NB4 (cell line): ENCODE measurements at places on chromosomes 3 and 15.
A peak's percentile ranks its signal among the peaks of the same experiment; 100 is the strongest.

DNA sequence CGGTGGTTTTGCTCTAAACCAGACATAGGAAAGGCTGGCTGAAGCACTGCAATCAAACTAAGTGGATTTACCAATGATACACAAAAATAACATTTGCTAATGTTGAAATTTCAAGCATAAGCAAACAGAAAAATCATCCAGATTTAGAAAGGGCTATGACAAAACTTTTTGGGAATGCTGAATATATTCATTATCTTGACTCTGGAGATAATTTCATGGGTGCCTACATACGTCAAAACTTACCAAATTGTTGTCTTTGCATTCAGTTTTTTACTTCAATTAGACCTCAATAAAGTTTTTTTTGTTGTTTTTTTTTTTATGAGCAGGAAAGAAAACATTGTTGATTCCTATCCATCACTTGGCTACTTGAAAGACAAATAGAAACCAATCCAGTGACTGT lies 140.8 kb downstream of the NR2E3 start:
- DNase-seq, result no peak

GRCh38 chr3:38687321-38687720 lies 37.8 kb upstream of the SCN5A start:
- DNase-seq, result peak; percentile 14

GRCh38 chr3:168187233-168187632 lies 91.5 kb upstream of the GOLIM4 start:
- no peak for DNase-seq

DNA sequence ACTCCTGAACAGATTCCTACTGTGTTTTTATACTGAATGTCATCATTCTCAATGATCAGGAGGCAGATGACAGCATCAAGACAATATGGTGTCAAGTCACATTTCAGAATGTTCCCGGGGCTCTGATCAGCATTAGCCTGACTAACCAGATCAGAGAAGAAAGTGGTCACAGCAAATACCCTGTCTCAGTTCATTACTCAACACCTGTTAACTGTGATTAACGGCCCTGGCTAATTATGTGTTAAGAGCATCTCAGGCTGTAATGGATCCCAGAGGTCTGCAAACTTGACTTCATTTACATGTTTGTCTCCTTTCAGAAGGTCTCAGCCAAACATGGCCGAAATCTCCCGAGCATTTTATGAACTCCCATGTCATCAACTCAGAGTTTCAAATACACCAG lies 833.7 kb downstream of the FHIT start:
- no peak for DNase-seq

- no peak for DNase-seq
Measured at GRCh38 chr15:76204109-76204845, 107.0 kb downstream of the ETFA start.

GRCh38 chr3:85090495-85090894 lies 131.7 kb downstream of the CADM2 start:
- DNase-seq, result no peak

DNA sequence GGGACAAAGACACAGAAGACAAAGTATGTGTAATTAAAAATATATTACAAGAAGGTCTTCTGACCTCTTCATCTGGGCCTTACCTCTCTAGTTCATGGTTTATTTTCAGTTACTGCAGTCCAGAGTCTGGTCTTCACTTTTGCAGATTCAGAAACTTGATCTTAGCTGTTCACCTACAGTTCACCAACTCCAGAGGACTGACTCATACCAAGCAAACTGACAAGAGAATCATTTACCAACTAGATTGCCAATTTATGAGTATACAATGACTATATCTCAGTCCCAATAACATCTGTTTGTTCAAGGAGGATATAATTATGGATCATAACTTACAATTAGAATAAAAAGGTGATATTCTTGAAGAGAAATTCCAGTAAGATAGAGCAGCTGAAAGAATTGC lies 9.0 kb downstream of the P2RY1 start:
- no peak for DNase-seq

DNA sequence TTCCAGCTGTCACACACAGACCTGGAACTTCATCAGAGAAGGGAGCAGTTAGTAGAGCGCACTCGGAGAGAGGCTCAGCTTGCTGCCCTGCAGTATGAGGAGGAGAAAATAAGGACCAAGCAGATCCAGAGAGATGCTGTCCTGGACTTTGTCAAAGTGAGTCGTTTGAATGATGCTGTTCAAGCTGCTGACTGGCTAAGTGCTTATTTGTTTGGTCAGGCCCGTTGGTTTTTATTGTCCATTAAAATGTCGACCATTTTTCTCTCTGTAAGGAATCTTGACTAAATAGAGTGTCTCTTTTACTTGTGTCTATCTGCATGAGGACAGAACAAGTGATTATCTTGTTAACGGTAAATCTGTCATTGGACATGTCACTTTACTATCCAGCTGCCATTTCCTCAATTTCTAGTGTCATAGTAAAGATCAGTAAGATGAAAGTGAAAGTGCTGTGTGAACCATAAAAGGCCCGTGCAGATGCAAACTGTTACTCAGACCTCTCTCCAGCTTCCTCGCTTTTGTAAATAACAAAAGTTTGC lies 56.9 kb downstream of the LRCH3 start:
- peak; percentile 49 for DNase-seq

DNA sequence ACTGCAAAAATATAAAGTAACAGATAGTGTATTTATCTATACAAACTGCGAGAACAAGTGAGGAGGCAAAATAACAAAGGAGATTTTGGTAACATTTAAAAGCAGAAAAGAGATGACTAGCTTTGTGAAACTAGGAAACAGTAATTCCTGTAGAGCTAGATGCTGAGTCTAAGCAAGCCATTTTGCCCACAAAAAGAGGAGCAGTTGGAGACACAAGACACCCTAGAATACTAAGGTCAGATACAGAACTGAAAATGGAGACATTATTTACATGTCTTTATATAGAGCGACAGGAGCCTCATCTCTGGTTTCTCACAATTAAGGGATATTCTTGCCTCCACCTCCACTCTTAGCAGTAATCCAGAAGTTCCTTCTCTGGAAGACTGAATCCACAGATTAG lies 732.4 kb upstream of the GBE1 start:
- DNase-seq, result no peak

DNA sequence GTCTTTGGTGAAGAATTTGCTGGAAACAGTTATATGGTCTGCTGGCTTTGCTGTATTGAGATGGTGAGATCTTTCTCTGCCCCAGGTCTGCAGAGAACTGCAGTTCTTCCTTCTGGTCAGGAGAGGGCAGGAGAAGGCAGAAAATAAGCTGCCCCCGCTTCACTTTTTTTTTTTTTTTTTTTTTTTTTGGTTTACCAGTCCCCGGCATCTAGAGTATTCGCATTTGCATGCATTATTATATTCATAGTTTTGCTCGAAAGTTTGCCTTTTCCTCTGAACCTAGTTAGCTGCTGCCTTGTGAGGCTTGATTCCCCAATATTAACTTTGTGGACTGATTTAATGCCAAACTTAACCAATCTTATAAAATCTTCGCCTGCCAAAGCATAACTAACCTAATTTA lies 10.6 kb upstream of the PARL start:
- DNase-seq, result peak; percentile 57

- no peak for DNase-seq
Measured at GRCh38 chr15:96756146-96756545, 425.6 kb downstream of the NR2F2 start.

- DNase-seq, result no peak
Measured at GRCh38 chr3:111541911-111542483, at the start of gene CD96. Gene CD96 (plus strand): TSS chr3:111542197. CDS start chr3:111542249, 52 bp downstream.

GRCh38 chr15:37106490-37107001 lies 6.2 kb upstream of the MEIS2 start:
- DNase-seq, result peak; percentile 38

- peak; percentile 7 for DNase-seq
Measured at GRCh38 chr15:38042707-38043445, 108.4 kb downstream of the TMCO5A start.

- DNase-seq, result no peak
Measured at GRCh38 chr3:42527368-42527917, 25.0 kb downstream of the VIPR1 start.

DNA sequence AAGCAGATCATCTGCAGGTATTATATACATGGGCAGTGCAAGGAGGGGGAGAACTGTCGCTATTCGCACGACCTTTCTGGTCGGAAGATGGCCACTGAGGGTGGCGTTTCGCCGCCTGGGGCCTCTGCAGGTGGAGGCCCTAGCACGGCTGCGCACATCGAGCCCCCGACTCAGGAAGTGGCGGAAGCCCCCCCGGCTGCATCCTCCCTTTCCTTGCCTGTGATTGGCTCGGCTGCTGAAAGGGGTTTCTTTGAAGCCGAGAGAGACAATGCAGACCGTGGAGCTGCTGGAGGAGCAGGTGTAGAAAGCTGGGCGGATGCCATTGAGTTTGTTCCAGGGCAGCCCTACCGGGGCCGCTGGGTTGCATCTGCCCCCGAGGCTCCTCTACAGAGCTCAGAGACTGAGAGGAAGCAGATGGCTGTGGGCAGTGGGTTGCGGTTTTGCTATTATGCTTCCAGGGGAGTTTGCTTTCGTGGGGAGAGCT lies 639 bp downstream of the MKRN3 start:
- peak; percentile 81 for DNase-seq

- DNase-seq, result peak; percentile 76
Measured at GRCh38 chr15:41215708-41216107, 14.8 kb downstream of the EXD1 start.

GRCh38 chr15:70348226-70348543 lies 250.5 kb upstream of the TLE3 start:
- DNase-seq, result peak; percentile 89

- DNase-seq, result no peak
Measured at GRCh38 chr3:54968546-54969172, 40.8 kb upstream of the LRTM1 start.

DNA sequence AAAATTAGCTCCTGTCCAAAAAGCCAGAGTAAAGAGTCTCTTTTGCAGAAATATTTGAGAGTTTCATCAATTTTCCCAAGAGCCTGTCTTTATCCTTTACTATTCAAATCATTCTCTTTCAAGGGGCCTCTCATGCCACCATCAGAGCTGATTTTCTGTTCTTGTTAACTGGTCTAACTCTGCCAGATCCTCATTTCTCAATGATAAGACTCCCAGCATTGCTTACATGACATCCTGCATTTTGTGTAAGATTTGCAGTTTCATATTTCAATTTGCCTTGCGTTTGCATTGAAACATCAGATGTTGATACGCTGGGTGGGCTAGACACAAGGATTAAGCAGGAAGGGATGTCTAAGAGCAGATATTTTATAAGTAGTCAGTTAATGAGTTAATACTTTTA lies 228.7 kb downstream of the TBL1XR1 start:
- no peak for DNase-seq

GRCh38 chr3:185270262-185270955 lies 16.6 kb upstream of the EHHADH start:
- peak; percentile 65 for DNase-seq

- DNase-seq, result no peak
Measured at GRCh38 chr15:64501396-64501715, 41.0 kb downstream of the ZNF609 start.

- DNase-seq, result no peak
Measured at GRCh38 chr15:72911626-72912025, 128.1 kb upstream of the ADPGK start.

DNA sequence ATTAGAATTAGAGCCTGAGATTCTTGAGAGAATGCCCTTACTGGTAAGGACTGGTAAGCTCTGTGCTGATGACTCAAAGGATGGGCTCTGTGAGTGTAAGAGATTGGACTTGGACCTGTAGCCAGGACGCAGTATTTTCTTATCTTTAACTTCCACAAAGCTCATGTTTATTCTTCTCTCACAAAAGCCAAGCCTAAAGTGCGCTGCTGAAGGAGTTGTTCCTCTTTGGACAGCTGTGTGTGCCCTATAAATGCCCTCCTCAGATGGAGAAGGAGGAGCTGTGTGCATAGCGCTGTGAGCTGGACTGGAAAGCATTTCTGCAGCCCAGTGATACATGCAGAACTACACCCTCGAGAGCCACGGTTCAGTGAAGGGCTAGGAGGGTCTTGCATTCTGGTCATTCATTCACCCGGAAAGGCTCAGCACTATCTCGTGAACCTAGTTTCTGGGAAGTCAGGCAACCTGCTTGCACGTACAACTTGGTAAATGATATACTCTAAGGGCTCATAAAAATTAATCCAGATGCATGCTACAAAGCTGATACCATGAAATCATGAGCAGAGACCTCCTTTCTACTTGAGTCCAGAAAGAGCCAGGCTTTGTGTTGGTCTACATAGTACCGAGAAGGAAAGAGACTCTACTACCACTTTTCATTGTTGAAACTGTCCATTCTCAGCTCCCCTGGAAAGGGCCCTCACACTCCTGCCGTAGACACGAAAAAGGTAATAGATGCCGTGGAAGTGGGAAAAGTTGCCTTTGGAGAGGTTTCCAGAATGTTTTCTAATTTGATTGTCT lies 103.0 kb upstream of the TBL1XR1 start:
- peak; percentile 77 for DNase-seq

- no peak for DNase-seq
Measured at GRCh38 chr3:20914310-20914709, 728.3 kb upstream of the SGO1 start.

- DNase-seq, result no peak
Measured at GRCh38 chr3:179147514-179147872, 664 bp upstream of the PIK3CA start.

GRCh38 chr15:65783872-65784271 lies 8.2 kb downstream of the DENND4A start:
- peak; percentile 43 for DNase-seq

- no peak for DNase-seq
Measured at GRCh38 chr3:174170248-174170647, 688.9 kb upstream of the NAALADL2 start.

DNA sequence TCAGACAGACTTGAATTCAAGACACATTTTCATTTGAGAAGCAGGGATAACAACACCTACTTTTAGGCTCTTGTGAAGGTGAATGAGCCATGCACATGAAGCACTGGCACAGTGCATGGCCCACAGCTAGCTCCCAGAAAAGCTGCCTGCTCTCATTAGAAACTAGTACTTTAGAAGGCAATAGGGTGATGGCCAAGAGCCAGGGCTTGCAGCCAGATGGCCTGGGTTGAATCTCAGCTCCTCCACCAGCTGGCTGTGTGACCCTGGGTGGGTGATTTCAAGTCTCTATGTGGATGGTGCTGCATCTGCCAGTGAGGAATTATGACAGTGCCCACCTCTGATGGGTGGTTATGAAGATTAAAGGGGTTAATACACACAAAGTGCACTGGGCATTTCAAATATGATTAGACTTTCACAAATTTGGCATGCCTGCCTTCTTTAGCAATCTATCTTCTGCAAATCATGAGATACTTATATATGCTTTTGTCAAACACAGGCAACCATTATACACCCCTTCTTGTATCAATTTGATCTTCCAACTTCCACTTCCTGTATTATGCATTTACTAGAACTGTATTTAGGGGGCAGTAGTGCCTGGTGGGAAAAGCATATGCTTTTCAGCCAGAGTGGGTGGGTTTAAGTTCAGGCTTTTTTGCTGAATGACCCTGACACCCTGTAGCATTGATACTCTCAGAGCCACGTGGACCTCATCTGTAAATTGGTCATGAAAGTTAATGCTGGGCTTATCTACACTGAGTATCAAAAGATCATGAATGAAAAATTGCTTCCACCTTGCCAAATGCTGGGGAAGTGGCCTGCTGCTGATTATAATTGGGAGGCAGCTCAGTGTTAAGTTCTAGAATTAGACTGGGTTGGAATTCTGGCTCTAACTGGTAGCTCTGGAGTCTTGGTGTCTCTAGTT lies 34.7 kb upstream of the RBP1 start:
- no peak for DNase-seq

- no peak for DNase-seq
Measured at GRCh38 chr3:110139821-110140220, 802.5 kb upstream of the DPPA4 start.
